ENCODE measurements at places on chromosomes 7 and 10.

GRCh38 chr7:118735441-118735840 lies 510.9 kb downstream of the ANKRD7 start:
- no peak for DNase-seq

DNA sequence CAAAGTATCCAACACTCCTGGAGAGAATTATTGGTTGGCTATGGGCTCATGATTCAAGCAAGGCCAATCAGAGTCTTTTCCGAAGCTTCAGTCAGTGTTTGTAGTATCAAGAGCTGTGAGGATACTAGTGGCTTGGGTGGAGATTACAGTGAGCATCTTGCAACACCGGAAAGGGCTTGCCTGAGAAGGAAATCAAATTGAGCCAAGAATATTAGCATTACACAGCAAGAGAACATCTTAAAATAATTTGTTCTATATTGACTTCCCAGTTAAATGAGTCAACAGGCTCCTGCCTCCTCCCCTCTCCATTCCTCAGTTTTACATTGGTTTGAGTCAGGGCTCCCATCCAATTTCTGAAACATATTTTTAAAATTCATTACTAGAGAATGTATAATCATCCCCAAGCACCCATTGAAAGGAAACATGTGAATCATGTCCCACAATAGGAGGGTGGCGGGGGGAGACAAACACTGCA lies 127.4 kb downstream of the ELAPOR2 start:
- no peak for DNase-seq

DNA sequence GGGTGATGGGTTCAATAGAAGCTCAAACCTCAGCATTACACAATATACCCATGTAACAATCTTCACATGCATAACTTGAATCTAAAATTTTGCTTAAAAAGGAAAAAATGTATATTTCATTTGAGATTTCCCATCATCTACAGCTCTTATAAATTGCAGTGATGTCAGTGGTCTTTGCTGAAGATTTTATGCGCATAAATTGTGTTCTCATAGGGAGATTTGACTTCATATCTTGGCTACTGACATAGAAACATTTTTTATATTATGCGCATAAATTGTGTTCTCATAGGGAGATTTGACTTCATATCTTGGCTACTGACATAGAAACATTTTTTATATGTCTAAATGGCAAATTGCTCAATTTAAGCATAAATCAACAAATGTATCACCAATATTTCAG lies 1125.3 kb upstream of the C7orf33 start:
- DNase-seq, result no peak

DNA sequence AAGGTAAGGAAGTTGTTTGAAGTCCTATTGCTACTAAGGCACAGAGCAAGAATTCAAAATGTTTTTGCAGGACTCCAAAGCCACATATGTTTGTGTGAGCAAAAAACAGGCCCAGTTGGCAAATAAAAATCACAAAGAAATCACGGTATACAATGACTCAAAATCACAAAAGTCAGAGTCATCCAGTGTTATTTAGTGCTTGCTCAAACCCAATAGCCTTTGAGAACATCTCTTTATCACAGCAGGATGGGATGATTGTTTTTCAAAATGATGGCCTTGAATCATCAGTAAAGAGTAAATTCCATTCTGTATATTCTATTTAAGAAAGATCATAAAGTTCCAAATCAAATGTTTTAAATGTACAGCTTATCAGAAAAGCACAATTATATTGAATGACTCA lies 693.9 kb downstream of the REEP3 start:
- DNase-seq, result no peak

DNA sequence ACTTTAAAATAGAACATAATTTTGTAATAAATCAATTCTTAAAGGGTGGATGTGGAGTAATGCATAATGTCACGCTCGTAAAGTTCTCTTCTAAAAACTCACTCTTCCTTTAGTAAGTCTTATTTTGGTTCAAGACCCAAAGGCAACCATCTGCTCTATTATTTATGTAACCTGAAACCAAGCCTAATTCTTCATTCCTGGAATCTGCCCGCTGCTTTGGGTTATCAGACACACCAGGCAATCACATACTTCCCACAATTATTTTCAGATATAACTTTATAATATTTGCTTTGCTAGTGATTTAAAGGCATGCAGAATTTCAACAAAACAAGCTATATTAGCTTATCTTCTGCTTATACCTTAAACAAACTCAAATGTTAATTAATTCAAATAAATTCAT lies 39.0 kb downstream of the RAB11FIP2 start:
- DNase-seq, result no peak

DNA sequence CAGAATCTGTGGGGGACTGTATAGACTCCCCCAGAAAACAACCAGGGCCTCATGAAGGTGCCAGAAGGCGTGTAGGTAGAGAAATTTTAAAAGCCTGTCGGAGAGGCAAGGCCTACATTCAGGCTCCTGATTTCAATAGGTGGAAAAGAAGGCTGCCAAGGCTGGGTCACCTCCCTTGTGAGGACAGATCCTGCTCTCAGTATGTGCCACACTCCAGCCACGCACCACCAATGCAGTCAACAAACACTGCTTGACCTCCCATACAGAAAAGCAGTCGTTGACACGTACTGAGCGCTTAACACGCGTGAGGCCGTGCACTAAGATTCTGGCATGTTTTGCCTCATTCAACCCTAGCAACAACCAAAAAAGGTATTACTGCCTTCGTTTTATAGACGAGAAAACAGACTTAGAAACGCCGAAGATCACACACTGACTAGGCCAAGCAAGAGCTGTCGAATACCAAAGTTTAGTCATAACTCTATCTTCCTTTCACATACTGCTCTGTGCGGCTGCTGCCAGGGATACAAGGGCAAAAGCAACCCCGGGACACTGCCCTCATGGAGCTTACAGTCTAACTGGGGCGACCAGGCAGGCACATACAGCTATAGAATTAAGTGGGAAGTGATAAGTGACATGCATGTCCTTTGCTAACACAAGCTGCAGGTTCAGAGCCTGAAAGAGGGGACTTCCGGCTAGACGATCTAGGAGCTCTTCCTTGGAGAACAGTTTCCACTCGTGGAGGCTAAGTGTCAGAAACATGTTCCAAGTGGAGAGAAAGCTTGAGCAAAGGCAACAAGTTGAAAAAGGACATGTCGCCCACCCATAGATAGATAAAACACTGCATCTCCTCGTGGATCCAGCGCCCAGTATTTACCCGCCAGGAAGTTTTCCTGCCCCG lies 797 bp upstream of the NKX2-3 start:
- DNase-seq, result no peak

- DNase-seq, result no peak
Observed at GRCh38 chr10:89151857-89152256, 55.3 kb downstream of the CH25H start.

GRCh38 chr10:61991166-61991565 lies 89.7 kb downstream of the ARID5B start:
- DNase-seq, result no peak

- DNase-seq, result no peak
Observed at GRCh38 chr7:85529831-85530230, 343.0 kb upstream of the SEMA3D start.

- no peak for DNase-seq
Observed at GRCh38 chr10:131737543-131738395, 163.0 kb upstream of the PPP2R2D start.

GRCh38 chr7:657565-658119 lies 68.9 kb upstream of the DNAAF5 start:
- no peak for DNase-seq

DNA sequence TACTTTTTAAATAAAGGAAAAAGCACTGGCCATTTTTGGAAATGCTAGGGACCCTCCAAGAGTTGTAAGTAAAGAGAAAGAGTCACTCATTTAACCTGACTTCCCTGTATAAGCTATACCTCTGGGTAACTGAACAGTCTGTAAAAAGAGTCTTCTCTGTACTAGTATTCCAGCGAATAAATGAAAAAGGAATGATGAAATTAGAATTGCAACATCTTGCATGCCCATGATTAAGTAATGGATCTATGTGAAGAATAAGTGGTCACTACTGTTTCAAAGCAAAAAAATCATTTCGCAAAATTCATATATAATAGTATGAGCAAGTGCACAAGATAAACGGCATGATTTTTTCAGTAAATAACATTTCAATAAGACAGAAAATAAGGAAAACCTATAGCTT lies 116.8 kb downstream of the ZFAND4 start:
- no peak for DNase-seq

GRCh38 chr10:51230887-51231585 lies 156.7 kb downstream of the PRKG1 start:
- DNase-seq, result no peak

DNA sequence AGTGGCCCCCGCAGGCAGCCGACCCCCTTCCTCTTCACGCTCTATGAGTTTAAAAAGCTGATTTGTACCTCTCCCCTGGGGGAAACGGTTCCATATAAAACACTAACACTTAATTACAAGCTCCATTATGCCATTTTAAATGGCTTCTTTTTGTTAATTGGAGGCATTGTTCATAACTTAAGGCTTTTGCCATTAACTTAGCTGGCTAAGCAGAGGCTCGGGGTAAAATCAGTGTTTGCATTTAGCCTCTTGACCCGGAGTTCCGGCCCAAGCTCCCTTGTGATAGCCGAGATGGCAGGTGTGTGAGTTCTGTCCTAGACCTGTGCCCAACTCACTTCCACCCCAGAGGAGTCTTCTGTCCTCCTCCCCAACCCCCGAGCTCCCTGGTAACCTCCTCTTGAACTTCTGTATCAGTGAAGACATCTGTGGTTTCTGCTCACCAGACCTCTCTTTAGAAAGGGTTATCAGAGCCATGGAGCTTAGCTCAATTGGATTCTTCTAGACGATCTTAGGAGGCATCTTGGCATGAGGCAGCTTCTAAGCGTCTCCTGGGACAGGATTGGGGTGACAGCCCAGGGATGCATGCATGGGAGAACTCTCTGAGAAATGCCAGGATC lies 34.2 kb upstream of the SH2B2 start:
- DNase-seq, result no peak

GRCh38 chr10:14381475-14381874 lies 50.8 kb upstream of the FRMD4A start:
- no peak for DNase-seq

GRCh38 chr10:24239289-24240040 lies 30.5 kb downstream of the KIAA1217 start:
- no peak for DNase-seq

GRCh38 chr7:67947646-67948045 lies 951.0 kb downstream of the TYW1 start:
- no peak for DNase-seq

- DNase-seq, result no peak
Observed at GRCh38 chr10:13808556-13809391, 222.0 kb downstream of the PRPF18 start.

- peak; percentile 40 for DNase-seq
Observed at GRCh38 chr10:112374724-112375541, 1.0 kb downstream of the ACSL5 start.

DNA sequence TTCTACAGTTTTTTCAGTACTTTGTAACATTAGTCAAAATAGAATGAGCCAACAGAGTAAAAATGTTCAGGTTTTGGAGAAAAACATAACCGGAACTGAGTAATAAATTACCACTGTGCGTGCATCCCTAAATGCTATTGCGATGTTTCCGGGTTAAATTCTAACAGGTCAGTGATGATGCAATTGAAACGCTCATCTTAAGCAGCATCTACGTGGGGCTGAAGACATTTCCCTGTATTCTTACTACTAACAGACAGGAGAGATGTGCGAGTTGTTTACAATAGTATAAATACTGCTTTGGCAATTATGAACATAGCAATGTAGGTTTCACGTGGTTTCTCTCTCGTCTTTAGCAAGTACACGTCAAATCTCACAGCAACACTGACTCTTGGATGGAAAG lies 149.4 kb downstream of the USP6NL start:
- DNase-seq, result no peak

DNA sequence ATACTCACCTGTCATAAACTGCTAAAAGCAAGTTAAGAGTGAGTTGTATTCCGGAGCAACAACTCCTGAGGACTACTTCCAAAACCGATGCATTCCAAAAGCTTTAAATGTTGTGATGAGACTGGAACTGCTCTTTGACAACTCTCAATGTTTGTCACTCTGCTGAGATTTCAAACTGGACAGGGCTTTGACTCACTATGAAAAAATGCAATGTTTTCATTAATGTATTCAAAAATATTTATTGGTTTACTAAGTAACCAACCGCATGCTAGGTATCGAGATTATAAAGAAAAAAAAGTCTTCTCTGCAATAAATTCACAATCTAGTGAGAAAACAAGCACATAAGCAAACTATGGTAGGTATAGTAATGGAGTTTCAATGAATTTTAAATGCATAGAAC lies 107.9 kb upstream of the GNAI1 start:
- no peak for DNase-seq

DNA sequence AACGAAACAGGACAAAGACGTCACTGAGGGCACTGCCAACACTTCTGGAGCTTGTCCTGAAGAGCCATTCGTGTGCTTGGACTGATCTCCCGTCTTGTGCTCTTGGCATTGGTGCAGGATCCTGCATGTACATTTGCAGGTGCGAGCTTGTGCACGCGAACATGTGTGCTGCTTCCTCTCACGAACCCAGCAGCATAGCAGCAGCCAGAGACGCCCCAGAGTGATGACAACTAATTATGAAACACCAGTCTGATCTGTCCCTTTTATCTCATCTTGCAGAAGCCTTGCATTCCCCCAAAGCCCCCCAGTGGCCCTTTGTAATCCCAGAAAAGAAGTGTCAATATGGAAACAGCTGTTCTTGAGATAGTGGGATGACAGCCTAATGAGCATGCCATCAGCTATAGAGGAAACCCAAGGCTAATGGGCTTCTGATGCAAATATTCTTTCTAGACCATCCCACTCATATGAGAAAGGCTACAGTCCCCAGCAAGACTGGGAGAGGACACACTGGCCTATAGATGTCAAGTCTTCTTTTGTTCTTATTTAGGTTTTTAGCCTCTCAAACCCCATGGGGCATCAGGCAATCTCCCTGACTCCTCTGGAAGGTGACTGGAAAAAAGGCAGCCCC lies 310.6 kb downstream of the FRMD4A start:
- DNase-seq, result no peak

GRCh38 chr7:128351296-128352152 lies 7.8 kb upstream of the RBM28 start:
- DNase-seq, result peak; percentile 39

- no peak for DNase-seq
Observed at GRCh38 chr10:116713846-116714245, 28.5 kb downstream of the HSPA12A start.

DNA sequence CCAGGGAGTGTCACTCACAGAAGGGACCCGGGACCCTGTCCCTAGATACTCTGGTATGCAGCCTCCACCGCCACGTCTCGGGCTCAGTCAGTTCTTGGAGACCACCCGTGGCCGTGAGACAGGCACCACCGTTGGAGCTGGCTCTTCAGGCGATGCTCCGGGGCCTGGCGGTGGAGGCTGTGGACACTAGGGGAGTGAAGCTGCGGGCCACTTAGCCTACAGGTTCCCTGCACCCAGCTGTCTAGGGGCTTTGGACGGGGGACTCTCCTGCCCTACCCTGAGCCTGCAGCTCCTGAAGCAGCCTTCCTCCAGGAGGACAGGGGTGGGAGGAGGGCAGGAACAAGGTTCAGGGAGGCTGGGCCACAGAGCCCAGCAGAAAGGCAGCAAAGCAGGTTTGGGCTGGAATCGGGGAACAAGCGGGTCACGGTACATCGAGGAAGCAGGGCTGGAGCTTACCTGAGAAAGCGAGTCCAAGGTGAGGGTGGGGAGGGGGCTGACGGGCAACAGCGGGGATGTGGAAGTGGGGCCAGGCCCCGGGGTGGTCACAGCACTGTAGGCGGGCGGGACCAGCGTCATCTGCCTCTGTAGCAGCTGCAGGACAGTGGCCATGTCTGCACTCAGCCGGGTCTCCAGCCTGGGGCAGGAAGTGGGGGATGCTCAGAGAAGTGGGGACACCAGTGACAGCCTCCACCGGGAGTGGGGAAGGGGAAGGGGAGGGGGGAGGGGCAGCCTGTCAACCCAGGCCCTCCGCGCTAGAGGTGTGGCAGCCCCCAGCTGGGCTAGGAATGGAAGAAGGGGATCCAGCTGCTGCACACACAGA lies 31.5 kb downstream of the KCNH2 start:
- DNase-seq, result no peak

Data from CD4-positive, alpha-beta memory T cell (primary cell).